GM04504 (cell line): ENCODE measurements at places on chromosomes 2 and 18.

GRCh38 chr2:12044857-12045256 is 298.4 kb downstream of the LPIN1 start:
- DNase-seq = no peak

- peak; percentile 64 for DNase-seq
Observed at GRCh38 chr2:27428213-27428977, at the start of gene NRBP1. NRBP1 (plus strand) TSS chr2:27428631; CDS start chr2:27433274, 4,643 bp downstream.

DNA sequence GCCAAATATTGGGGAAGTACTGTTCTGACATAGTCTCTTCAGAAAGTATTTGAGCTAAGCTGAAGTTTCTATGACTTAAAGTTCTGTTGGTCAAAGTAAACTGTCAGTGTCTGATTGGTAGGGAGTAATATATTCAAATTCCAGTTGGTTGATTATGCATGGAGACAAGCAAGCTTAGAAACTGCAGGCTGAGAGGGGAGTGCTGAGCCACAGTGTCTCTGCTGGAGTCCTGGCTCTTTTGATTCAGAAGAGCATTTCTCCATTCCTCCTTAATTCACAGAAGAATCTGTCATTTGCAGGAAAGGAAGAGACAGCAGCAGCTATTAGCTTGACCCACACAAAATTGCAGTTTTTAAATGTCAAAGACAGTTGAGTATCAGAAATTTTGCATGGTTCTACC is 201.4 kb upstream of the TMEM200C start:
- DNase-seq = no peak

- DNase-seq = no peak
Observed at GRCh38 chr2:57859755-57860154, 186.9 kb upstream of the VRK2 start.

DNA sequence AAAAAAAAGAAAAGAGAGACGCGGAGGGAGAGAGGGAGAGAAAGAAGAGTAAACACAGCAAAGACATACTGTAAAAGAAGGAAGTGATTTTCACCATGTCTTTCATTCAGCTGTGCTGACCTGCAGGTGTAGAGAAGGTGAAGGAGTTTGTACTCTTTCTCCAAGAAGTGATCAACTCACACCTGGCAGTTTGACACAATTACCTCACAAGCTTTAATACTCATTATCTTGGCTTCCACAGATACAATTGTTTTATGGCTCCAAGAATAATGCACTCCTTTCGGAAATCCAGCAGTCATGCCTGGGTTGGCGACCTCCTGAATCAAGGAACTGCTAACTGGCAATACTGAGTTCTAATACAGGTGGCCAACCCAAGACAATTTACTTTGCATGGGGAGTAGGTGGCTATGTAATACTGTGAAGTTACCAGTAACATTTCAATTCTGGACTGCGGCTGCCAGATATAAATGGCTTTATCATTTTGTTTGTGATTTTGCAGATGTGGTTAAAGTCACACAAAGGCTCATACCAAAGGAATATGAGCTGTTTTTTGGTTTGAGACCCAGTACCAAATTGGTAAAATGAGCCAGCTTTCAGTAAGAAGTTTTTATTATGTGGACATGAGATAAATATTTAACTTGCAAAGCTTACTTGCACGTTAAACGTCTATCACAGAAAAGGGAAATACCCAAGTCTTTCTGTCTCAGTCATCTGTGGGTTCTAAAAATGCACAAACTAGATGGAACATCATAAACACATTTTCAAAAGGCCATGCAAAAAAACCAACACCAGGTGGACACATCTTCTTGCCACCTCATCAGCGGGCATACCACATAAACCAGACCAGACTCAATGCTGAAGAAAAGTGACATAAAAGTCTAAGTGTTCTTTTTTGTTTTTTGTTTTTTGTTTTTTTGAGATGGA is 69.3 kb downstream of the NCKAP5 start:
- DNase-seq = no peak
